ENCODE measurements at places on chromosomes 3 and 15.

GRCh38 chr3:125331243-125331642 lies 43.9 kb downstream of the ZNF148 start:
- no peak for DNase-seq

GRCh38 chr15:61815356-61816083 lies 244.7 kb downstream of the VPS13C start:
- DNase-seq: no peak

DNA sequence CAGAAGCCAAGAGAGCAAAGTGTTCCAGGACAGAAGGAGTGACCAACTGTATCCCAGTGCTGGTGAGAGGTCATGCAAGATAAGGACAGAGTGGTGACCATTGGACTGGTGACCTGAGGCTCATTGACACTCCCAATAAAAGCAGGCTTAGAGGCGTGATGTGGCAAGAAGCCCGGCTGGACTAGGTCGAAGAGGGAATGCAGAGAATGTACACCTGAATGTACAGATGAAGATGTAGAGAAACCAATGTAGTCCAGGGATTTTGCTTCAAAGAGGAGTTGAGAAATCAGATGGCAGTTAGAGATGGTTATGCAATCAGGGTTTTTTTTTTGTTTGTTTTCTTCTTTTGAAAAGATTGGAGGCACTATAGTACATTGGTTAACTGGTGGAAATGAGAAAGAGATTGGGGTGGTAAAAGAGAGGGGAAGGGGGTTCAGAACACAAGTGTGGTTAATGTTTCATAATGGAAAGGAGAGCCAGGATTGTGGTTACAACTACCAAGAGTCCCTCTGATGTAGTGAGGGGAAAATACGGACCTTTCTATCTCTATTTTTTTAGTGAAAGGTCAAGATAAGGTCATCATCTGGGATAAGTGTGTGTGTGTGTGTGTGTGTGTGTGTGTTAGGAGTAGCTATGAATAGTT lies 23.3 kb downstream of the ST3GAL6 start:
- DNase-seq: no peak

DNA sequence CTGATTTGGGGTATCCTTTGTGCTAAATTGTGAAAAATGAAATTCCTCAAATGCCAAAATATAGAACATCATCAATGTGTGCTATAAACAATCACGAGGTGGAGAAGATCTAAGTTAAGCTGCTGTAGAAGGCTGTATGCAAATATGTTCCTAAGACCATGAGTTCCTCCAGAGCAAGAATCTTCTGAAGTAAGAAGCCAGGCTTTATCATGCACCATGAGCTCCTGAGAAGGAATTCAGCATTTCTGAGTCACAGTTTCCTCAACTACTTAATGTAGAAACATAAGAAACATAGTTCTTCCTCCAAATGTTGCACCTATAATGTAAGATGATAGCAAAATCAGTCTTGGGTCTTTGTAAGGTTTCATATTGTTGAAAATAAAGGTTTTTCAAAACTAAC lies 241.7 kb upstream of the MDFIC2 start:
- DNase-seq: no peak

DNA sequence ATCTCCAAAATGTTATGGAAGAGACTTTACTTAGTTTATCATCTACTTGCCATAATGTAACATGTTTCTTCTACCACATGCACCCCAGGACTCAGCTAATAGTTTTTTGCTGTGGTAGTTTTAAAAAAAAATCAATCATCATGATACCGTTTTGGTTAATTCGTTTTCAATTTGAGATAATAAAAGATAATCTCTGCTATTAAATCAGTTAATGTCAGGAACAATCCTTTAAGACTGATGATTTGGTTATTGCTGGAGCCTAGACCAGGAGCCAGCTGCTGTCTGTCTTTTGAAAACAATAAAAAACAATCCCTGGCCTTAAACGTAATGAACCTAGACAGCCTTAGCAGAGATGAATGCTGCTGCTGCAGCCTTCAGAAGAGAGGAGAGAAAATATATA lies 403.7 kb downstream of the OXSM start:
- no peak for DNase-seq

GRCh38 chr15:67241132-67241855 lies 13.2 kb downstream of the AAGAB start:
- DNase-seq: no peak

GRCh38 chr3:182212479-182213076 lies 500.9 kb downstream of the SOX2 start:
- no peak for DNase-seq

DNA sequence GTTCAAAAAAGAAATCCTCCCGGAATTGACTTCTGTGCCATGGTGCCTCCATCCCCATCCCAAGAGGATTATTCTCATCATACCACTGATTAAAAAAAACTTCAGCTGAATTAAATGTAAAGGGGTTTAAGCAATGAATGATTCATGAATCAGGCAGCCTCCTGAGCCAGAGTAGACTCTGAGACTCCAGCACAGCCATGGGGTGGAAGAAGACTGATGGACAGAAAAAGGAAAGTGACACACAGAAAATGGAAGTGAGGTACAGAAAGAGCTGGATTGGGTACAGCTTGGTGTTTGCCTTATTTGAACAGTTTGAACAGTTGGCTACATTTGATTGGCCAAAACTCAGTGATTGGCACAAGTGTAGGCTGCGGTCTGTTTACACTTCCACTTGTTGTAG lies 224.8 kb upstream of the ATP10A start:
- DNase-seq: no peak

DNA sequence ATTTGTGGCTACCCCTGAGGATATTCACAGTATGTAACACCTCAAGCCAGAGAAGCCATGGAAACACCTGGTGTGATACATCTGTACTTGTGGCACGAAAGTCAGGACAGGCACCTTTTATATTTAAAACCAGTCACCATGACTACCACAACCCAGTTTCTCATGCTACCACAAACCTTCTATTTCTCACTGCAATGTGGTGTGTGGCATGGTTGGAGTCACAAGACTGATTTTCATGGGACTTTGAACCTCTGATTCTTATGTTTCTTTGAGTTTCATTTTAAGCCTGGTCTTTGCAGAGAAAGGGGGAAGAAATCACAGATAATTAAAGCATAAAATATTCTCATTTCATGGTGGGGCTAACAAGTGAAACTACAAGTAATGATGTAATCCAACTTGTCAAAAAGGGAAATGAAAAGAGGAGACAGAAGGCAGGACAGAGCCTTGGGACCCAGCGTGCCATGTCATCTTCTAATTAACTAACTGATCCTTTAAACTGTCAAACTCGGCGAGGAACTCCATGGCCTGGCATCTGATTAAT lies 175.9 kb downstream of the PDZRN3 start:
- DNase-seq: no peak

- no peak for DNase-seq
Observed at GRCh38 chr3:73624017-73624820, 522 bp downstream of the PDZRN3 start.

DNA sequence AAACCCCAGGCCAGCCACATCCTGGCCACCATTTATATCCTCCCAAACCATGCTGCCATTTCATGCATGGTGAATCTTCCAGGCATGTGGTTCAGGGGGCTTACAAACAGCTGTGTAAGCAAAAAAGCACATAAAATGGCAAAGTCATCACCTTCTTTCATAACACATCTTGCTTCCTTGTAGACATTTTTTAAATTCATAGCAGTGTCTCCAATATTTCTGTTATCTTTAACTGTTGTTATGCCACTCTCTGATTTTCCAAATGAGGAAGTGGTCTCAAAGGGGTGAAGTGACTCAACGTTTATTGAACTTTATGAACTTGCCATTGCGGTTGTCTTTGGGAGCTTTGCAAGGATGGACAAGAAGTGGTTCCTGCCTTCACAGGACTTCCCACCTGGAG lies 264.4 kb downstream of the MEX3B start:
- no peak for DNase-seq

Data from stimulated activated naive CD8-positive, alpha-beta T cell treated with anti-CD3 and anti-CD28 coated beads, Interleukin-15, Interleukin-2, amounts not matched to agents 100 U/mL and 50 U/mL, for 24 hours (primary cell).